ENCODE measurements at places on chromosomes 7 and 10.

DNA sequence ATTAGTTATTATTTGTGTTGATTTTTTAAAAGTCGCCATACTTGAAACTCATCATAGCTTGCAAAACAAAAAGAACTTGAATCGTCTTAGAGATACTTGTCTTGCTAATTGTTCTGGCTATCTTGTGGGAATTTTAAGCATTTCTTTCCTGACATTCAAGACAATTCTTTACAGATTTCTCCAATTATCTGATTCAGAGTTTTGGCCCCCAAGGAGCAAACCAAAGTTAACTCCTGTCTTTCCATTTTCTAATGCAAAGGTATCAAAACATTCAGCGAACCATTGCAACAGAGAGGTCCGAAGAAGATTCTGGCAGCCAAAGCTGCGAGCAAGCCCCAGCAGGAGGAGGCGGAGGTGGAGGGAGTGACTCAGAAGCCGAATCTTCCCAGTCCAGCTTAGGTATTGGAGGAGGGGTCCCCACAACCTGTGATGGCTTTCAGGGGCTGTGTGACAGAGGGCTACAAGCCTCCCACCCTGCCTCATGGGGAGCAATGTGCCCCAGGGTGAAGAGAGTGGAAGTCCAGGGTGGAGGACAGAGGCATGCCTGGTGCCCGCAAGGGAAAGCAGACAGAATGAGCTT, 119.4 kb upstream of the STK17A start:
- DNase-seq = no peak

DNA sequence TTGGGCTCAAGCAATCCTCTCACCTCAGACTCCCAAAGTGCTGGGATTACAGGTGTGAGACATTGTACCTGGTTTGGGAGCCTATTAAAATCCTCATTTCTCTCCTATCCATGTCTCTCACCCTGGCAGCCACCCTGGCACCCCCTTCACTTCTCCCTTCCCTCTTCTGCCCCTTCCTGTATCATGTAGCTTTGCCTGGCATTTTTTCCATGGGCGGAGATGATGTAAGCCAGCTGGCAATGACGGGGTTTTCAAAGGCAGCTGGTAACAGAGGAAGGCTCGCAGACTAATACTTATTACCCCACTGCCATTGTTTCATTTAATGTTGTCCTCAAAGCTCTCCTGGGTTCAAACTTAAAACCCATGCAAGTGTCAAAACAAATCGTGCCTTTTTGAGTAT, 61.9 kb downstream of the RGS10 start:
- DNase-seq = no peak

DNA sequence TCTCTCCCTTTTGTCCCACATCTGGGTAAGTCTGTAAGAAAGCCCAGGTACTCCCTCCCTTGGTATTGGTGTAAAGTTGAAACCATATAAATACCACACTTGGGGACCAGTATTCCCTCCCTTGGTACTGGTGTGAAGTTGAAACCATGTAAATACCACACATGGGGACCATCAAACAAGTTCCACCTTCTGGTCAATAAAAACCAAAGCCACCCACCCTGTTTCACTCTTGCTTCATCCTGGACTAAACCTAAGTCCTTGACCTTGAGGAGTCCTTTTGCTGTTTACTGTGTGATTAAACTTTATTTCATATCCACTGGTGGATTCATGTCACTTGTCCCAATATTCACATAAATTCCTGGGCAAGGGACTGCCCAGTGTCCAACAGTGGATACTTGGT, 8.4 kb downstream of the P4HA1 start:
- DNase-seq = no peak

GRCh38 chr7:18294411-18294810, 201.1 kb upstream of the HDAC9 start:
- no peak for DNase-seq

- no peak for DNase-seq
Measured at GRCh38 chr7:3892157-3892556, 591.1 kb downstream of the SDK1 start.

DNA sequence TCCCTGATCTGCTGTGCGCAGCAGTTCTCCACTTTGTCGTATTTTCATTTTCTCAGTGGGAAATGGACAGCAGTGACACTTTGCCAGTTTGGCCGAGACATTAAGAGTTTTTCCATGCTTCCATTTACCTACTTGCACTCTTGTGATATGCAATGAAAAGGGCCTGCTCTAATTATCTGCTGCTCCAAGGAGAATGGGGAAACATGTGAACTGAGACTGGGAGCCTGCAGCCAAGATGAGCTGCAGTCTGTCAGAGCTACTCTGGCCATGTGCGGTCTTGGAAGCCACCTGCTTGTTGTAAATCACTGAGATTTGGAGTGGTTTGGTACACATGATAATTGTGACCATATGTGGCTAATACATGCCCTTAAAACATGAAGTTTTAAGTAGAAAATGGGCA, 586.6 kb upstream of the POT1 start:
- no peak for DNase-seq

DNA sequence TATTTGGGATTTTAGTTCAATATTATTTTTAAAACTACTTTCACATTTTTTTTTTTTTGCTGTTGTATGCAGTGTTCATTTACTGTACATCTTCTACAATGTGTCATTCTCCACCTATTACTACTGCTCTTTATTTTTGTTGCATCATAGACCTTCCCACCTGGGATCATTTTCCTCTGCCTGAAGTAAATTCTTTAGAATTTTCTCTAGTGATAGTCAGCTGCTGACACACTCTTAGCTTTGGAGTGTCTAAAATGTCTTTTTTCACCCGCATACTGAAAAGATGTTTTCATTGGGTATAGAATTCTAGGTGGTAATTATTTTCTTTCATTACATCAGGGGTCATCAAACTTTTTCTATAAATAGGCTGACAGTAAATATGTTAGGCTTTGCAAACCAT, 30.5 kb downstream of the CFAP43 start:
- no peak for DNase-seq

All from stimulated activated CD8-positive, alpha-beta memory T cell treated with anti-CD3 and anti-CD28 coated beads, Interleukin-15, amount 100 ng/mL, for 24 hours (primary cell).